Keratinocyte (primary cell): ENCODE measurements at places on chromosomes 6 and 20. TPM values are rescaled to one million over a fixed set of nuclear protein-coding genes. Genes with fewer than 3 reads are reported as not detected.

DNA sequence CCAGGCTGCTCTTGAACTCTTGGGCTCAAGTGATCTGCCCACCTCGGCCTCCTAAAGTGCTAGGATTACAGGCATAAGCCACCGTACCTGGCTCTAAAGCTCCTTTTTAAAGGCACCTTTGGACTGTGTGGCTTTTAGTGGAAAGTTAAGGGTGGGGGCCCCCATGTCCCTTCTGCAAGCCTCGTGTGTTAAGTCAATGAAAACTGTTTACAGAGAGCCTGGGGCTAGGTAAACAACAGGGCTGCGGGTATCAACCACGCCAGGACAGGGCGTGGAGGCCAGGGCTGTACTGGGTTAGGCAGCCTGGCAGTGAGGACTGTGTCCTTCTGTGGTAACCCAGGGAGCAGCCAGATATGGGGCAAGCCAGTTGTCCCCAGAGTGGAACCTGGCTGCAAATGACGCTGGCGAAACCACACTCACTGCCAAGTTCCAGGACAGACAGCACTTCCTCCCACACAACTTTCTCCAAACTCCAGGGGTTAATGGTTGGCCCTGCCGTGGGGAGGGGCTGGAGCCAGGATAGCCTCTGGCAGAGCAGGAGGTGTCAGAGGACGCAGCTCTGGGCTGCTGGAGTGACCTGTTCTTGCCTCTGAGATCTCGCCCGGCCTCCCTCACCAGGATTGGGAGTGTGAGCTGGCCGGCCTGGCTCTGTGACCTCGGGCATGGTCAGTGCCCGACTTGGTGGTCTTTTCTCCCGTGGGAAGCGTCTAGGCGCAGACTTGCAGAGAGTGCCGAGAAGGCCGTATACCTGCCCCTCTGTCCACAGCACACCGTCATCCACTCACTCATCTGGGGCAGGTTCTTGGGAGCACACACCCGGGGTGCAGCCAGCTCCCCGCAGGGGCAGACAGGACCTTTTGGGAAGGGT is 3.2 kb downstream of the SLC17A9 start:
- no peak for DNase-seq

Gene SLC22A2
- polyA plus RNA-seq = not detected in 3 replicates

Gene DLL1
- 6.5 to 14.2 TPM (median 8.2 TPM) in 3 replicates for polyA plus RNA-seq

- no peak for DNase-seq
These were observed 106.9 kb downstream of the PAX1 start for GRCh38 chr20:21812379-21812778.

DNA sequence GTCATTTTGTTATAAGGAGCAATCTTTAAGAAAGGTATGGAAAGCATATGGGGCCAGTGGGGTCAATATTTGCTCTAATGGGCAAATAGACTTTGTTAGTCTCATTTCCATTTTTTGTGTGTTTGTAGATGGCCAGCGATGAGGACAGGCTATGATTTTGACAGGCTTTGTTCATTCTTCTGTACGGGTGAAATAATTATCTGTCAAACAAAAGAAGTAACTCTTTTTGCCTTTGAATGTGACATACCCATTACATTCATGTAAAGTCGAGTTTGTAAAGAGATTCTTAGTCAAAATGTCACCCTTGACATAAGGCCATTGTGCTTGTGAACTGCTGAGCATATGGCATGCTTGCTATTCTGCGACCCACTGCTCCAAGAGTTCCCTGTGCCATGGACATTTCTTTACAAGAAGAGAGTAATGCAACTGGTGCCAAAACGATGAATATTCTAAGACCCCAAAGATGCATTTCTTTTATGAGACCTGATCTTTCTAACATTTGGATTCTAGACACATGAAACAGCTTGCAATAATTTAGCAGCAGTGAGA is 38.2 kb upstream of the JAG1 start:
- DNase-seq = no peak

DNA sequence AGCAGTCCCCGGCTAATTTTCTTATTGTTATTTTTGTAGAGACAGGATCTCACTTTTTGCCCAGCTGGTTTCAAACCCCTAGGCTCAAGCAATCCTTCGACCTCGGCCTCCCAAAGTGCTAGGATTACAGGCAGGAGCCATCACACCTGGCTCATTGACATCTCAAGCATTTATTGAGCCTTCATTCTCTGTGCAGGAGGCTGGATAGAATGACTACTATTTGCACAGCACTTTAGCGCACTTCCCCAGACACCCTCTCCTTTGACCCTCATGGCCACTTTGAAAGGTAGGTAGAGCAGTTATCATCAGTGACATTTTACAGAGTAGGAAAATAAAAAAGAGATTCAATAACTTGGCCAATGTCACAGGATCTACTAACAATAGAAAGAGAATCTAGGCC is 124.0 kb upstream of the STXBP5 start:
- DNase-seq = no peak

- no peak for DNase-seq
These were observed 80.3 kb downstream of the NDUFAF5 start for GRCh38 chr20:13865156-13865555.

- DNase-seq = no peak
These were observed 12.5 kb downstream of the UTRN start for GRCh38 chr6:144297511-144298100.

GRCh38 chr6:29730575-29731126 is 7.4 kb downstream of the HLA-F start:
- DNase-seq = no peak

Gene LAMA4
- 0.10 to 0.39 TPM (median 0.12 TPM) in 3 replicates for polyA plus RNA-seq

GRCh38 chr6:25136854-25137253 is 142.3 kb upstream of the CARMIL1 start:
- no peak for DNase-seq

DNA sequence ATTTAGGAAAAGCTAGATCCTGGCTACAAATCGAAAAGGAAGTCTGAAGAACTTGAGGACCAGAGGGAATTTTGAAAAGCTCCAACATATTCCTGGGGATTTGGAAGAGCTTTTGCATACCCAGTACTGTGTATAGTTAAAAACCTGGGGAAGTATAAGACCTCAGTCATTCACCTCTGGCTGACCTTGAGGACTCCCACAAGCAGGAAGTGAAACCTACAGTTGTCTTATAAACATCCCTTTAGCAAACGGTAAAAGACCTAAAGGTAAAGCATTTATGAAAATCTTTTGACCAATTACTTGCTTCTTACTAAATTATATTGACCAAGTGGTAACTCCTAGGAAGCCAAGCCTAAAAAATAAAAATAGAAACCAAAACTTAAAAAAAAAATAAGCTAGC is 175.0 kb downstream of the HAO1 start:
- no peak for DNase-seq

GRCh38 chr6:170134031-170134470 is 156.8 kb downstream of the DLL1 start:
- DNase-seq = no peak

DNA sequence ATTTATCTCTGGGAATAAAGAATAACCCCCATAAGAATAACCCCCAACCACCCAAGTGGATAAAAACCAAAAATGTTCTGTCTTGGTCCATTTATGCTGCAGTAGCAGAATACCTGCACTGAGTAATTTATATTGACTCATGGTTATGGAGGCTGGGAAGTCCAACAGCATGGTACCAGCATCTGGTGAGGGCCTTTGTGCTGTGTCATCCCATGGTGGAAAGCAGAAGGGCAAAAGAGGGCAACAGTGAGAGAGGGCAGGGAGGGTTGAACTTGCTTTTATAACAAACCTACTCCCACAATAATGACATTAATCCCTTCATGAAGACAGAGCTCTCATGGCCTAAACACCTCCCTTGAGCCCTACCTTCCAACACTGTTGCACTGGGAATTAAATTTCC is 133.7 kb downstream of the ERMARD start:
- DNase-seq = no peak

Gene ZNF391
- polyA plus RNA-seq = 3.0 to 4.5 TPM (median 3.7 TPM) in 3 replicates

DNA sequence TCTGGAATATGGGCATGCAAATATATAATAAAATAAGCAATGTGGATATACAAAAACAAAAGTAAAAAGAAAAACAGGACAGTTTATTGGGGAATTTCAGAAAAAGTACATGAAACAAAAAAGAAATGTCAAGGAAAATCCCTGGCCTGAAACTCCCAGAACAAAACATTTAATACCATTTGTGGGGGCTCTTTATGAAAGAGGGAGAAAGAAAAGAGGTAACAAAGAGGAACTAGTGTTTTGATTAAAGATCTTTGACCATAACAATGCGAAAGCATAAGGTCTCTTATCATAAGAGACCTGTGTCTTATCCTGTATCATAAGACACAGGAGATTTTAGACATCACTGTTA is 88.6 kb upstream of the ARID1B start:
- no peak for DNase-seq

DNA sequence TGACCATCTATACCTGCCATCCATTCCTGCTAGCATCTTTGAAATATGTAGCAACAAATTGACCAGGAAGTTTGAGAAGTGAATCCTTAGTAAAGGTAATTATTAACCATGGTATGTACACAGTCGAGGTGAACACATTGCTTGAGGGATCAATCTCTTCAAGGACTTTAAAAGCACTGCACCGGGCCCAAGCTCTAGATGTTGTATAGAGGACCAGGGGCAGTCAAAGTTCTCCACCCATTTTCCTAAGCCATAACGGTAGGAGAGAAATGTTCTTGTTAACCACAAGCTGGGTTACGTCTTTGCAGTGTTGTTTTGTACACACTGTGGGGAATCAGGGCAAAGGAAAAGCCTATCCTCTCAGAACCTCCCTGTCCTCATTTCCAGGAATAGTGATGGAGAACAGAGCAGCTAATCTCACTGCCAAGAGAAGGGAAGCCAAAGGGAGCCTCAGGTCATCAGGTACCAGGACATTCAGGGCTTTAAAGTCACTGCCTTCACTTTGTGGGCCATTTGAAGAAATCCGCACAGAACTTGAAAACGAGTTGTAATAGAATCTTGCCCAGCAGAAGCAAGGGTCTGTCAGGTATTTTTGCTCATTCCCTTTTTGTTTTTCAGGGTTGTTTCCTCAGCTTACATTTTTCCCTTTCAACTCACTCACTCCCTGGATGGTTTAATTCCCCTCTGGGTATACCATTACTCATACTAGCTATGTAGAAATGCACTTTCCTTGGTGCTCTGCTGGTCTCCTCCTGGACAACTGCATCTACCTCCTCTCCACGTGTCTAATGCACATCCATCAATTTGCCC is 5.3 kb upstream of the PM20D2 start:
- DNase-seq = no peak

DNA sequence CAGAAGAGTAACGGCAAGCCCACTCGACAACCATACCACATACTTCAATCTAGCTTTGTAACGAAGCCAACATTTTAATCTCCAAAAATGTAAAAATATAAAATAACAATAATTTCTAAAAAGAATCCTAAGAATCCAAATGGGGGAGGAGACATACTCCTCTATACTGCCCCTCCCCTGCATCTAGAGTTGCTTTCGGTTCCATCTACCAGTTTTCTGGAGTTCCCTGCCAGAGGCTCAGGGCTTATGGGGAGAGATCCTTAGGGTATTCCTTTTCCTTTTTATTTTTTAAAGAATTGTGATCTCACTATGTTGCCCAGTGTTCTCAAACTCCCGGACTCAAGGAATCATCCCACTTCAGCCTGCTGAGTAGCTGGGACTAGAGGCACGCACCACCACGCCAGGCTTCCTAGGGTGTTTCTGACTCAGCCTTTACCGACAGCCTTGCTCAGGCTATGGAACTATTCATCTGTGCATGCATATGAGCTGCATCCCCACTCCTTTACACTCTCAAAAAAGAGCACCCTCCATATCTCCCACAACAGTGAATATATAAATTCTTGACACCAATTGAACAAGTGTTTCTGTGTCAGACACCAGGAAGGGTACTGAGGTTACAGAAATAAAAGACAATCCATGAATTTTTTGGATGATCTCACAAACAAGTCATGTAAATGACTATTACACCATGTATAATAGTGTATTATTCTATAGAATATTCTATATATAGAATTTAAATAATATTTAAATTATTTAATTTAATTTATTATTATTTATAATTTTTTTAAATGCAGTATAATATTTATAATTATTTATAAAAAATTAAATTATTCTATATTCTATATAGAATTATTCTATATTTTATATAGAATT is 40.7 kb upstream of the UBR2 start:
- no peak for DNase-seq

Gene CFAP61
- polyA plus RNA-seq = 0.15 to 0.61 TPM (median 0.25 TPM) in 3 replicates

Gene MRAP2
- 2.4 to 4.1 TPM (median 3.0 TPM) in 3 replicates for polyA plus RNA-seq

DNA sequence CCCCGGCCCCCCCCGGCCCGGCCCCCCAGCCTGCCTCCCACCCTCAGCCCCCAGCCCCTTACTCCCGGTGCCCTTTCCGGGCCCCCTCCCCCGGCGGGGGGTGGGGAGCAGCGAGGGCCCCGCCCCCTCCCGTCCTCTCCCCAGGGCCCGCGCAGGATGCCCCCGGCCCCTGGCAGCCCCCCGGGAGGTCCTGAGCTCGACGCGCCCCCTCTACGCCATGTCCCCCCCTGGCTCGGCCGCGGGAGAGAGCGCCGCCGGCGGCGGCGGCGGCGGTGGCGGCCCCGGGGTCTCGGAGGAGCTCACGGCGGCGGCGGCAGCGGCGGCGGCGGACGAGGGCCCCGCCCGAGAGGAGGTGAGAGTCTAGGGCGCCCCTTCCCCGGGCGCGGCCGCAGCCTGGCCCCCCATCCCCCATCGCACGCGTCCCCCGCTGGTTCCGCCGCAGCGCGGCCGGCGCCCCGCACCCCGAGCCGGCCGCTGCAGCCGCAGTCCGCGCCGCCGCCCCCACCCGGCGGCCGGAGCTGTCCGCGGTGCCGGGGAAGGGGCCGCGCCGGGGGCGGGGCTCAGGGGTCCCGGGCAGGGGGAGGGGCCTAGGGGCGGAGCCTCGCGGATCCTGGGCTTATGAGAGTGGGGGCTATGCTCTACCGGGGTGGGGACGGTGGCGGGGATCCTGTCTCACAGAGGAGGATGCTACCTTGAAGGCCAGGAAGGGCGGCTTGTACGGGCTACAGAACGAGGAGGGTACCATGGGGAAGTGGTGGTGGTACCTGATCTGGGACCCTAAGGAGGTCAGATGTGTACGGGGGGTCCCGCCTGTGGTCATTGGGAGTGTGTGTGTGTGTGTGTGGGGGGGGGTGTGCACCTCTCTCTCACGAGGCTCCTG is 516 bp downstream of the TMEM151B start:
- DNase-seq = no peak

Gene RMND1
- polyA plus RNA-seq = 14.0 to 23.1 TPM (median 14.2 TPM) in 3 replicates

DNA sequence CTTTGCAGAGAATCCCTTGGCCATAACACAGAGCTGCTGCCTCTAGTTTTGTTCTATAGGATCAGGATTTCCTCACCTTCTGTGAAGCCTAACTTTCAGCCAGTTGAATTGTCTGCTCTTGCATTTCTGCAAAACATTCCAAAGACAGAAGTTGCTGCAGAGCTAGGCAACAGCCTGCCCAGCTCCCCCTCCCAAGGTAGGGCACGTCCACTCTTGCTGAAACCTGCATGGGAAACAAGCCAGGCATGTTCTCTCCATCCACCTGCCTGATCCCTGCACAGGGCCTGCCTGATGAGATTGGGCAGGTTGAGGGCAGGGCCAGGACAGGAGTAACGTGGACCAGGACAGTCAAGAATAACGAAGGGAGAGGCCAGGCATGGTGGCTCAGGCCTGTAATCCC is 58.9 kb upstream of the NAA20 start:
- peak; percentile 69 for DNase-seq

Gene CYP39A1
- polyA plus RNA-seq = 0.77 to 1.6 TPM (median 1.5 TPM) in 3 replicates

GRCh38 chr6:40792183-40792582 is 205.0 kb upstream of the LRFN2 start:
- no peak for DNase-seq

- DNase-seq = no peak
These were observed 16.4 kb downstream of the NFATC2 start for GRCh38 chr20:51526106-51526470.
